Fibroblast of the conjunctiva (primary cell): ENCODE measurements at places on chromosomes 16 and 17.

GRCh38 chr17:1992541-1992940 is 32.6 kb downstream of the RTN4RL1 start:
- no peak for DNase-seq

GRCh38 chr16:3198334-3199072 is 10.5 kb downstream of the OR1F1 start:
- DNase-seq: no peak

DNA sequence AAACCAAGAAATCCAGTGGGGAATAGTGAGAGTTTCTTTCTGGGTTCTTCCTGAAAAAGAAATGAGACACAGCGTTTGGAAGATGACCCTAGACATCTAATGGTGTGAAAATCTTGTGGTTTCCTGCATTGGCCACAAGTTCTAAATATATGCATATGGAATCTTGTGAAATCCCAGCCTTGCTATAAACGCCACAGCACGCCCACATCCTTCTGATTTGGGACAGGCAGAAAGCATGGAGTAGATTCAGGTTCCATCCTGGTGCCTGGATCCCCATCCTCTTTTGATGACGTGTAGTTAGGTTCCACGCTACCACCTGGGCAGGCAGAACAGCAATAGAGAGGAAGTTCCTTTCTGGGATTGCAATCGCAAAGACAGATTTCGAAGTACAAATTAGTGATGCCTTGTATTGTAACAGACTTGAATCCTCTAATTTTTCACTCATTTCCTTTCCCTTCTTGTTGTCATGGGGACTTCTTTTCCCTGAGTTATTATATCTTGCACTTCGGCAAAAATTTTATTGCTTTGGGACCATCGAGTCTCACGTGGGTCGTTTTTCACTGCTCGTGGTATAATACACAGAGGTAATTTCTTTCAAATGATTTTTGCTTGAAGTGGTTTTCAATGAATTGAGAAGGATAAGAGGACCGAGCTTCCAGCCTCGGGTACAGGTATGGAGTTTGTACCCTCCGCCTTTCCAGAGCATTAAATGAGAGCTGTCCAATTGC is 37.6 kb downstream of the HS3ST4 start:
- DNase-seq: no peak

DNA sequence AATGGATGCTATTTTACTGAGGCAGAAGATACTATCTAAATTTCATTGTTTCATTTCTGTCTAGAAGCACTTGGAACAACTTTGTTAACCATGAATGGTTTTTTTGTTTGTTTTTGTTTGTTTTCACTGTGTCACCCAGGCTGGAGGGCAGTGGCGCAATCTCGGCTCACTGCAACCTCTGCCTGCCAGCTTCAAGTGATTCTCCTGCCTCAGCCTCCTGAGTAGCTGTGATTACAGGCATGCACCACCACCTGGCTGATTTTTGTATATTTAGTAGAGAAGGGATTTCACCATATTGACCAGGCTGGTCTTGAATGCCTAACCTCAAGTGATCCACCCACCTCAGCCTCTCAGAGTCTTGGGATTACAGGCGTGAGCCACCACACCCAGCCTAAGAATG is 40.5 kb downstream of the ABHD15 start:
- no peak for DNase-seq

DNA sequence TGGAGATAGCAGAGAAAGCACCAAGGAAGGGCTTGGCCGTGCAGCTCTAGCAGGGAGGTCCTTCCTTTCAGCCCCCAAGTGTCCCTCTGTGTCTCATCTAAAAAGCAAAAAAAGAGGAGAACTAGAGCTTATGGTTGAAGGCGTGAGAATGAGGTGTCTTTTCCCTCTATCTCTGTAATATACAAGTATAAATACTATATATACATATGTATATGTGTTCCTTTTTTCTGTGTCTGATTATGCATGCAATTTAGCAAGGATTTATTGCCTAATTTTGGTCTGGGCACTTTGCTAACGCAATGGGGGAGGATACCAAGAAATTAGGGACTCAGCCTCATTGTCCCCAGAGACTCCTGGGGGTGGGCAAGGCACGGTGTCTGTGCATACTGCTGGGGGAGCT is 90.2 kb upstream of the CCL2 start:
- DNase-seq: no peak

GRCh38 chr17:1019451-1019850 is 22.5 kb downstream of the TIMM22 start:
- DNase-seq: no peak
